Endothelial cell (in vitro differentiated cells): ENCODE measurements at places on chromosomes 11 and 22. TPM values are rescaled to one million over a fixed set of nuclear protein-coding genes. Genes with fewer than 3 reads are reported as not detected.

GRCh38 chr22:30861688-30862552, 106.7 kb downstream of the MORC2 start:
- peaks cover 6% of the 10 kb centered on the region for H3K27me3 ChIP-seq
- no peak overlapping the region for H3K27ac ChIP-seq
- H3K36me3 ChIP-seq: no peaks in the 10 kb centered on the region

DNA sequence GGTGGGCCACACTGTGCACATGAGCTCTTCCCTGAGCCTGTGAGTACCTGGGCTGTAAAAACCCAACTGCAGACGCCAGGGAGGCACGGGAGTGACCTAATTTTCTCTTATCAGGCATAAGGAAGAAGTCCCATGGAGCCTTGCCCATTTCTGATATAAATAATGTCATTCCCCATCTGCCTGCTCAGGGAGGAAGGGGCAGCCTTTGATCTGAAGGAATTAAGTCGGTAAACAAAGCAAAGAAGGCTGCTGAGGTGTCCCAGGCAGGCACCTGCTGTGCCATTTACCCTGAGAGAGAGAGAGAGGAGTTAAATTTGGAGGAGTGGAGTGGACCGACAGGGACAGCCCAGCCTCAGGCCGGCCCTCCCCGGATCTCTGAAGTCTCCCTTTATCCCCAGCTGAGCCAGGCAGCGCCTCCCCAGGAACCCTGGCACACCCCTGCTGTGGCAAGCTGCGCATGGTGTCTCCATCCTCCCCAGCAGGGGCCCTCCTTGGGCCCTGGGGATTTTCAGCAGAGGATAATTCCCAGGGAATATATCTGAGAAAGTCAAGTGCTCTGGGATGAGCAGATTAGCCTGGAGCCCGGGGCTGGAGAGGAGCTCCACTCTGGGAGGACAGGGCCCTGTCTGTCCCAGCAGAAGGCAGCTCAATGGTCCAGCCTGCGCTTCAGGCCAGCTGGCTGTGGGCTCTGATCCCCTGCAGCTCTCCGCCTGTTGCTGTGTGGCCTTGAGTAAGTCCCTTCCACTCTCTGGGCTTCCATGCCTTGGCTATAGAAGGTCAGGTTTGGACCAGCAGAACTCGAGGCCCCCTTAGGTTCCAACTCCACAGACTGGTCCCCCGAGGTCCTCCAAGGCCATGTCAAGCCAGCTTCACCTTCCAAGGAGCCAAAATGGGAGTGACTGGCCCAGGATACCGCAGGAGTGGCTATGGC, 17.5 kb upstream of the CABP7 start:
- H3K27ac ChIP-seq: no peak overlapping the region
- H3K36me3 ChIP-seq: no peaks in the 10 kb centered on the region
- H3K4me3 ChIP-seq: no peak overlapping the region
- H3K4me1 ChIP-seq: peaks cover 2% of the 10 kb centered on the region
- peaks cover 7% of the 10 kb centered on the region for H3K27me3 ChIP-seq
- no peak for DNase-seq

DNA sequence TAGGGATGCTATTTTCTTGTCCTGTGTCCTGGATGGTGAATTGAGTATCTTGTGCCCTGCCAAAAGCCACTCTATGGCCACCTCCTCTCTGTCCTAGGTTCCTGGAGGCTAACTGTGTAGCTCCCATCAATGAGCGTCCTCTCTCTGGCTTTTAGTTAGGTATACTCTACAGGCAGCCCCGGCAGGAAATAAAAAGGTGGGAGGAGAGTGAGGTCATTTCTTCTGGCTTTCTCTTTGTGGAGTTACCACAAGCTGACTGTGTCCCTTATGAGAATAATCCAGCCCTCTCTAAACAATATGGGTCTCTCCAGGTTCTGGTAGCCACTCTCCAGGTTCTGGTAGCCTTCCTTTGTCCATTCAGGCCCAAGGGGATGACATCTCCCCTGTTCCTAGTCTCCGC, 11.7 kb upstream of the ASPHD2 start:
- no peak for DNase-seq
- H3K4me1 ChIP-seq: no peaks in the 10 kb centered on the region
- no peaks in the 10 kb centered on the region for H3K27me3 ChIP-seq

GRCh38 chr11:17014321-17014832, at the start of gene PLEKHA7:
Gene PLEKHA7 (minus strand): TSS chr11:17014414. CDS start chr11:17014401, 13 bp downstream.
- peaks cover 4% of the 10 kb centered on the region for H3K4me1 ChIP-seq
- H3K27me3 ChIP-seq: peaks cover 5% of the 10 kb centered on the region
- peak within 1 kb of the TSS; percentile 96 for H3K4me3 ChIP-seq

- peaks cover 5% of the 10 kb centered on the region for H3K27me3 ChIP-seq
- no peak for DNase-seq
- peaks cover 22% of the 10 kb centered on the region for H3K4me1 ChIP-seq
- H3K4me3 ChIP-seq: no peak overlapping the region
Measured at GRCh38 chr11:64866173-64866491, 12.3 kb downstream of the EHD1 start.

DNA sequence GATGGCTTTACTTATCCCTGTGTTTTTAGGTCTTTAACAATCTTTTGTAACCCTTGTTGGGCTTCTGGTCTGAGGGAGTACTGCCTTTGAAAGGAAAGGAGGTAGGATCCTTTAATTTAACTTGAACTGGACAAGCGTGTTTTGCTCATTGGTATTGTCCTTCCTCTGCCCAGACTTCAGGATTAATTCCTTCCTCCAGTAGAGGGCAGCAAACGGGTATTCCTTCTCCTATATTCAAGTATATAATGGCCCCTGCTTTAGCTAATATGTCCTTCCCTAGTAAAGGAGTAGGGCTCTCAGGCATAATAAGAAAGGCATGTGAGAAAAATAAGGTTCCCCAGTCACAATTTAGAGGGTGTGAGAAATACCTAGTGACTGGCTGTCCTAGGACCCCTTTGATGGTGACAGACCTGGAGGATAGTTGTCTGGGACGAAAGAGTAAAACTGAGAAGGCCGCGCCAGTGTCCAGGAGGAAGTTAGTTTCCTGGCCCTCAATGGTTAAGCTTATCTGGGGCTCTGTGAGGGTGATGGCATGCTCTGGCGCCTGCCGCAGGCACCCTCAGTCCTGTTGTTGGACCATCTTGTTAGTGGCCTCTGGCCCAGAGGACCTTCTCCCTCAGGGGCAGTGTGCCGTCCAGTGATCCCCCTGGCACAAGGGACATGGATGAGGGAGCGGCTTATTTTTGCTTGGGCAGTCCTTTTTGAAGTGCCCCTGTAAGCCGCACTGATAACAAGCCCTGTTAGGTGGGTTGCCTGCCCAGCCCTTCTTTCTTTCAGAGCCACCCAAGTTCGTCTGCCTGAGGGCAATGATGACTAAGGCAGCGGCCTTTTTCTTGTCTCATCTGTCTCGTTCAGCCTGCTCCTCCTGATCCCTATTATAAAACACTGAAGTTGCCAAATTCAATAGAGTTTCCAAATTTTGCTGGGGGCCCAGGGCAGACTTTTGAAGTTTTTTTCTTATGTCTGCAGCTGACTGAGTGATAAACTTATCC, 51.8 kb downstream of the C11orf71 start:
- no peaks in the 10 kb centered on the region for H3K4me1 ChIP-seq
- DNase-seq: peak; percentile 52
- H3K27ac ChIP-seq: no peak overlapping the region

DNA sequence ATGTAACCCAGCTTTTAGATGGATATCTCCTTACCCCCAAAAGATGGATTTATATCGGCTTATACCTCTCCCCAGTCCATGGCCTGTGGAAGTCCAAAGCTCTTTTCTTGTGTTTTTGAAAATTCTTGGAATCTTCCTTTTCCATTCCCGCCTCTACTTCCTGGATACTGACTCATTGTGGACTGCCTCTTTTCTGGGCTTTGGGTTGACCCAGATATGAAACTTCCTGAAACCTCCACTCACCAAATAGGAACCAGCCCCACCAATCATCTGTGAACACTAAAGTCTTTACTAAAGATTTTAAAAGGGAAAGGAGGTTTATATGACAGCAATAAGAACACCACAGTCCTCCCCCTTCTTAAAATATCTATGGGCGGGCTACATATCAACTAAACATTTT, 163.4 kb upstream of the SYN3 start:
- H3K36me3 ChIP-seq: no peaks in the 10 kb centered on the region
- no peak overlapping the region for H3K27ac ChIP-seq
- peaks cover 2% of the 10 kb centered on the region for H3K27me3 ChIP-seq
- no peak overlapping the region for H3K4me3 ChIP-seq
- DNase-seq: no peak

DNA sequence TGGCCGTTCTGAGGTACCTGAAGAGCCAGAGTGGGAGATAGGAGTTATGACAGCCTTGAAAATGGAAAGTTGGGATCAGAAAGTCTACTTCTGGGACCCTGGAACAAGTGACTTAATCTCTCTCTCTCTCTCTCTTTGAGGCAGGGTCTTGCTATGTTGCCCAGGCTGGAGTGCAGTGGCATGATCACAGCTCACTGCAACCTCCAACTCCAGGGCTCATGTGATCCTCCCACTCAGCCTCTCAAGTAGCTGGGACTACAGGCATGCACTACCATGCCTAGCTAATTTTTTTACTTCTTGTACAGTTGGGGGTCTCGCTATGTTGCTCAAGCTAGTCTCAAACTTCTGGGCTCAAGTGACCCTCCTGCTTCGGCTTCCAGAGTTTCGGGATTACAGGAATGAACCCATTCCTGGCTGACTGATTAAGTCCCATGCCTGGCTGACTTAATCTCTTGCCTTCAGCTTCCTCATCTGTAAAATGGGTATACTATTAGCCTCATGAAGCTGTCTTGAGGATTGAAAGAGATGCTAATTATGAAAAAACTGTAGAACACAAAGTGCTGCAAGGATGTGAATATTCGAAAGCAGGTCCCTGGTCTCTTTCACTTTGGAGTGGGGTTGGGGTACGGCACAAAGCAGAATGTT, 87.7 kb downstream of the UBASH3B start:
- H3K4me1 ChIP-seq: peaks cover 41% of the 10 kb centered on the region
- H3K4me3 ChIP-seq: no peak overlapping the region
- H3K27ac ChIP-seq: peak overlapping the region; percentile 49
- no peaks in the 10 kb centered on the region for H3K36me3 ChIP-seq
- peaks cover 2% of the 10 kb centered on the region for H3K27me3 ChIP-seq

DNA sequence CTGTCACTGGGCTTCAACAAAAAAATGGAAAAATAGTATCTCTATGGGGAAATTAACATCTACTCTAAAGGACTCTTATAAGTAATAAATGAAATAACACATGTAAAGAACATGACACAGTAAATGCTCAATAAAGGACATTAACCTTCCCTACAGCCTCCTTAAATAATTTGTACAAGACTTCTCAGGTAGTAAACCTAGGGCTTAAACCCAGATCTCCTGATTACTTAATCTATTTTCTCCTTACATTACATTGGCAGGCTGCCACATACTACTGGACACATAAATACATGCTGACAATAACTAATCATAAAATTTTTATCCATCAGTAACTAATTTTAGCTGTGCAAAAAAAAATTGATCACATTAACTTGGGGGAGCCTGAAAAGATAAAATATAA, 4.9 kb downstream of the AMBRA1 start:
- peaks cover 3% of the 10 kb centered on the region for H3K27me3 ChIP-seq
- peaks cover 14% of the 10 kb centered on the region for H3K4me1 ChIP-seq
- no peak for DNase-seq
- H3K27ac ChIP-seq: no peak overlapping the region

DNA sequence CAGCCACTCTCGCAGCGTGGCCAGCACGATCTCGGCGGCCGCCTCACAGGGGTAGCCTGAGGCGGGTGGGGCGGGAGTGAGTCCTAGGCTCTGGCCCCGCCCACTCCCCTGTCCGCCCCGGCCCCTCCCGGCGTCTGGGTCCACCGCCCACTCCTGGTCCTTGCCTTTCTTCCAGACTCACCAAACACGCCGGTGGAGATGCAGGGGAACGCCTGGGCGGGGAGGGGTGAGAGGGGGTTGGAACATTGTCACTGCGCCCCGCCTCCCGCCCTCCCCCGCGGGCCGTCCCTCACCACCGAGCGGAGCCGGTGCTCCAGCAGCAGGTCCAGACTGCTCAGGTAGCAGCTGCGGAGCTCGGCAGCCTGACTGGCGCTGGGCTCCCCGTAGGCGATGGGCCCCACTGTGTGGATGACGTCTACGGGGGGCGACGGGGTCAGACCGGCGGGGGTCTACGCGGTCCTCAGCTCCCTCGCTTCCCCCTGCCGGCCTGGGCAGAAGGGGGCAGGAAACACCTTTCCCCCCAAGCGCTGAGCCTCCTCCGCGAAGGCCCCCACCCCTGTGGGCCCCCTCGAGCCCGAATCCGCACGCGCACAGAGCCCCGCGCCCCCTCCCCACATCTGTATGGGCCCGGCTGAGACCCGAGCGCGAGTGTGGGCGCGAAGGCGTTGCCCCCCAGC, 13.2 kb downstream of the OTUB1 start:
- H3K27ac ChIP-seq: no peak overlapping the region
- peak; percentile 47 for DNase-seq
- peaks cover 13% of the 10 kb centered on the region for H3K36me3 ChIP-seq

TREH gene
- total RNA-seq: not detected

DNA sequence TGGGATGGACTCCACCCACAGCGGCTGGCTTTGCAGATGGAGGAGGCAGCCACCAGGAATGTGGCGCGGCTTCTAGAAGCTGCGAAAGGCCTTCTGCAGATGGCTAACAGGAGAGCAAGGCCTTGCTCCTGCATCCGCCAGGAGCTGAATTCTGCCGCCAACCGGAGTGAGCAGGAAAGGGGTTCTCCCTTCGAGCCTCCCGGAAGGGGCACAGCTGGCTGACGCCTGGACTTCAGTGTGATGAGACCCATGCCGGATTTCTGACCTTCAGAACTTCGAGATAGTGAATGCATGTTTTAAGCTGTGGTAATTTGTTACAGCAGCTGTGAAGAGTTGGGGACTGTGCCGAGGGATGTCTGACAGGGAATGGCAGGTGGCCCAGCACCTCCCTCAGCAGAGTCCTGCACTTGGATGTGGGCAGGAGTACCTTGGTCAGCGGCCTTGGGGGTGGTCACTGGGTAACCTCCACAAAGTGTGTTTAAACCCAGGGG, 7.7 kb downstream of the TBC1D22A start:
- DNase-seq: no peak
- H3K4me1 ChIP-seq: no peaks in the 10 kb centered on the region
- H3K36me3 ChIP-seq: peaks cover 13% of the 10 kb centered on the region
- H3K27ac ChIP-seq: no peak overlapping the region

GRCh38 chr22:18088825-18089568, 11.2 kb downstream of the PEX26 start:
- DNase-seq: no peak
- H3K27me3 ChIP-seq: peaks cover 6% of the 10 kb centered on the region
- peaks cover 20% of the 10 kb centered on the region for H3K36me3 ChIP-seq
- H3K4me3 ChIP-seq: no peak overlapping the region
- peaks cover 9% of the 10 kb centered on the region for H3K4me1 ChIP-seq
- H3K27ac ChIP-seq: no peak overlapping the region

OSBP2 gene
- 3.0 TPM for total RNA-seq

NECTIN1 gene
- 17.9 TPM for total RNA-seq

DNA sequence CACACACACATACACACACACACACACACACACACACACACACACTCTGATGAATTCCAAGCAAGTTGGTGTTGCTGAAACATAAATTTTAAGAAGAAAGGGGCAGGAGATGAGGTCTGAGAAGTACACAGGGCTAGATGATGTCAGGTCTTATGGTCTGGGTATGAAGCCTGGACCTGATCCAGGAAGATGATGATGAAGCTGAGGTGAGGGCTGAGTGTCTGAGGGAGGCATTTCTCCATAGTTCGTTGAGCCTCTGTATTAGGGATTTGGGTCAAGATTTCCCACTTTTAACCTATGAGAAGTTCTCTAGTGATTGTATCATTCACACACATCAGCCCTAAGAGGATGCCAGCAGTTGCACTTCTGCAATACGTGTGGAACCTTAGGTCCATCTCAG, 32.6 kb downstream of the KREMEN1 start:
- H3K36me3 ChIP-seq: no peaks in the 10 kb centered on the region
- peaks cover 5% of the 10 kb centered on the region for H3K4me1 ChIP-seq

SLN gene
- total RNA-seq: not detected
